ENCODE measurements at places on chromosomes 3 and 15.

GRCh38 chr3:184953401-184953800 lies 141.4 kb downstream of the VPS8 start:
- DNase-seq, result no peak

DNA sequence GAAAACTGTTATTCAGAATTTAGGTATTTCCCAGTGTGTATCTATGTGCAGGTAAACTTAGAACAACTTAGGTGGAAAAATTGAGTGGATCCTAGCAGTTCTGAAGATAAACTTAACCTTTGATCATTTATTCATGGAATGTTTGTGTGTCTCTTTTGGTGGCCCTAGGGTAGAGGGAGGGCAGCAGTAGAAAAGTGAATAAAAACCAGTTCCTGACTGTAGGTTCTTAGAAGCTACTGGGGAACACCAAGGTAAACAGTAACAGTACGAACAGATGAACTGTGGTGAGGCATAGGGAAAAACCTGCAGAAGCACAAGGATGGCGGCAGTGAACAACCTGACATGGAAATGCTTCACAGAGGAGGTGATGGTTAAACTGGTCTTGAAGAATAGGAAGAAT lies 2.5 kb downstream of the SNRK start:
- no peak for DNase-seq

DNA sequence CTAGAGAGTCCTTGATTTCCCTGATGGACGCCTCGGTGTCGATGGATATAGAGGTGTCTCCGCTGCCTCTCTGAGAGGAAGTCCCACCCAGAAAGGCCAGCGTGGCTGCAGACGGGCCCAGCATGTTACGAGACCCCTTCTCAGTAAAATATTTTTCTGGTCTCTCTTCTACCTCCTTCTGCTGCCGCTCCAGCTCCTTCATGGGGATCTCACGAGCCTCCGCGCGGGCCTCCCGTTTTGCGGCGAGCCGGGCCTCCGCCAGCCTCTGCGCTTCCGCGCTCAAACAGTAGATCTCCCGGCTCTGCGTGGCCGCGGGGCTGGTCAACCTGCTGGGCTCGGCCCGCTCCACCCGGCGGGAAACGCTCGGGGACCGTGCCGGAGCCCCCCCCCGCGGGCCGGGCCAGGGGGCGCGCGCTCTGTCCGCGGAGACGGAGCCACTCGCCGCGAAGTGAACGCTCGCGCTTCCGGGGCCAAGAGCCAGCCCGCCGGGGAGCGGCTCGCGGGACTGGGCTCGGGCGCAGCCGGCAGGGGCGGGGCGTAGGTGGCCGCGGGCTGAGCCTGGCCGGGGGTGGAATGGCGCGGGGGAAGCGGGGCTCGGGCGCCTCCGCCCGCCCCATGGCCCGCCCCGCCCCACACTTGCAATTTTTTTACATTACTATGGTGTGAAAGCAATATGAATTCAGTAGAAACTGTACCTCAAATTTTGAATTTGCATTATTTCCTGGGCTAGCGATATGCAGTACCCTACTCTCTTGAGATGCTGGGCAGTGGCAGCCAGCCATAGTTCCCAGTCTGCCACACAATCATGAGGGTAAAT lies 10.2 kb upstream of the KCNMB3 start:
- peak; percentile 44 for DNase-seq

DNA sequence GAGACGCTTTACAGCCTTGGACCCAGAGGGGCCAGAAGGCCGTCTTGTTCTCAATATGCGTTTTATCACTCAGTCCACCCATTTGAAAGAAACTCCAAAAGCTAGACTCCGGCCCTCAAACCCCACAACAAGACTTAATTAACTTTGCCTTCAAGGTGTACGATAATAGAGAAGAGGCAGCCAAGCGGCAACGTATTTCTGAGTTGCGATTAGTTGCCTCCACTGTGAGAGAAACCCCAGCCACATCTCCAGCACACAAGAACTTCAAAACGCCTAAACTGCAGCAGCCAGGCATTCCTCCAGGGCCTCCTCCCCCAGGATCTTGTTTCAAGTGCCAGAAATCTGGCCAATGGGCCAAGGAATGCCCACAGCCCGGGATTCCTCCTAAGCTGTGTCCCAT lies 17.4 kb upstream of the INO80 start:
- DNase-seq, result no peak

DNA sequence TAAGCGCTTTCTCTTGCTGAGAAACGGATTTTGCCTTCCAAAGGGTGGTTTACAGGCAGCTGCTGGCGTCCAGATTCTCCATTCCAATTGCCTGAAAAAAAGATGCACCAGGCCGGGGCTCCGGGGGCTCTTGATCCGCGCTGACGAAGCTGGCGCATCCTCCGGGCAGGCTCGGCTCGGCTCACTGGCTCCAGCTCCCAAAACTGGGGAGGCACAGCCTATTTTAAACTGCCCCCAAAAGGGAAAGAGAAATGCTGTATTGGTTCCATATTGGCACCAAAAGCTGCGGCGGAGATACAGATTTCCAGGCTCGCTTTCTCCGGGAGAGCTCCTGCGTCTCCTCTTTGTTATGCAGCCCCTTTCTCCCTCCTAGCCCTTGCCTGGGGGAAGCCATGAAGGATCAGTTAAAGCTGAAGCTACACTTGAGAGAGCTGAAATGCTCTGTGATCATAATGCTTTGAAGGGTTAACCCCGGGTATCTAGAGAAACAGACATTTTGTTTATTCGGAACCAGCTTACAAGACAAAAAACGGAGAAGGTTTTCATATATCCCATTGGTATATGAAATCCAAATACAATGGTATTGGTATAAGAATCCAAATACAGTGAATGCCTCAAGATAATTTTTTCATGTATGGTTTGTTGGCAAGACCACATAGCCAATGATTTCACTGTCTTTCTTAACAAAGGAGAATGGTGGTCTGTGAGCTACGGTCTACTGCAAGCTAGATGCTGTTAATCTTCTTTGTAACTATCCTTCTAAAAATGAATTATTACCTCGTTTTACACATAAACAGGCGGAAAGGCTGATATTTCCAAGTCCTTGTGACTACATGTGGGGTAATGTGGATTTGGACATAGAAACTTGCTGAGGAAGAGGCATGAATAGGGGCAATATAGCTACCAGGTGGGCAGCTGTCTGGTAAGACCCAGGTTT lies 693 bp downstream of the CD200 start:
- peak; percentile 74 for DNase-seq

DNA sequence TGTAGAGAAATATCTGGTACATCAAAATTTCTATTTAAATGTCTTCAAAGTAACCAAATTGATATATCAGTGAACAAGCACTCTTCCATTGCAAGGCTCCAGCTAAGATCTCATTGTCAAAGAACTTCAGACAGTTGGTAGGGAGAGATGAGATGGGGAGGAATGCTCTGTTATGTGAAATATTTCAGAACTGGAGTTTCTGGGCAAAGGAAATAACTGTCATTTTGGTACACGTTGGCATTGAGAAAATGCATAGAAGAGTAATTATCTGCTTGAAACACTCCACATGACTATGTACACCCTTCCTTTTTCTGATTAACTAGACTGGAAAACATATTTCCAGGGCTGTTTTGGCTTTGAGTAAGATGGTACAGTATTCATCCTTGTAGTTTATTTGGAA lies 297.5 kb upstream of the RASGRP1 start:
- no peak for DNase-seq

Measured in cerebellar cortex (tissue), 1 donor.